Activated CD8-positive, alpha-beta T cell treated with anti-CD3 and anti-CD28 coated beads, Interleukin-2, amount 10 ng/mL, durations not matched to agents 7 days and 5 days (primary cell): ENCODE measurements at places on chromosomes 4 and X. TPM values are rescaled to one million over a fixed set of nuclear protein-coding genes. Genes with fewer than 3 reads are reported as not detected.

The FRAS1 gene
- not detected for total RNA-seq

The CXCL10 gene
- not detected for total RNA-seq

The FDCSP gene
- total RNA-seq, result not detected

The JCHAIN gene
- not detected for total RNA-seq

The ADH4 gene
- total RNA-seq, result not detected

The DGAT2L6 gene
- total RNA-seq, result not detected

The CORIN gene
- not detected for total RNA-seq

The EXOC1L gene
- not detected for total RNA-seq

The PNMA6E gene
- not detected for total RNA-seq

GRCh38 chr4:111214371-111214770 is 591.5 kb upstream of the PITX2 start:
- no peak for DNase-seq

DNA sequence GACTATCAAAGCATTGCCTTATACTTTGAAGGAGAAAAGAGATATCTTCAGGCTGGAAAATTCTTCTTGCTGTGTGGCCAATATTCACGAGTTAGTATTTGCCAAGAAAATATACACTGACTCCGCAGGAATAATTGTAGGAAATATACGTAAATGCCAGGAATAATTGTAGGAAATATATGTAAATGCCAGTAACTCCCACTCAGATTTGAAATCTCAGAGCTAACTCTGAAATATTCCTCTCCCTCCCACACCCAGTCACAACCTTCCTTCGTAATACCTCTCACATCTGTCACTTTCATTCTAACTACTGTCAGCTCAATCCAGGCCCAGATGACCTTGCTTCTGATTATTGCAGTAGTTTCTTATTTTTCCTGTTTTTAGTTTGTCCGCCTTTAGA is 73.5 kb downstream of the WDR19 start:
- no peak for DNase-seq

DNA sequence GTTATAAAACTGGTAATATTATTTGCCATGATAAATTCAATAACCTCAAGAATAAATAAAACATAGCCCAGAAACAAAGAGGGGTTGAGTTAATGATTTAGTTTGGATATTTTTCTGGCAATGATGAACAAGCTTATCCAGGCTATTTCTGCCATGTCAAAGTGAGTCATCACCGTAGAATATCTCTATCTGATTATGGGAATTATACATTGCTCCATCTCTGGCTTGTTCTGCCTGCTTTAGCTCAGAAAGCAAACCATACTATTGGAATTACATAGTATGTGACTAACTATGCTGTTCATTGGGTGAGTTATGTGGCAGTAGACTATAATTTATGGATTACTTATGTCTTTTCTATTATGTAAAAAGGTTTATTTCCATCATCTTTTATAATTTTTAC is 680.1 kb upstream of the AADAT start:
- DNase-seq, result no peak

DNA sequence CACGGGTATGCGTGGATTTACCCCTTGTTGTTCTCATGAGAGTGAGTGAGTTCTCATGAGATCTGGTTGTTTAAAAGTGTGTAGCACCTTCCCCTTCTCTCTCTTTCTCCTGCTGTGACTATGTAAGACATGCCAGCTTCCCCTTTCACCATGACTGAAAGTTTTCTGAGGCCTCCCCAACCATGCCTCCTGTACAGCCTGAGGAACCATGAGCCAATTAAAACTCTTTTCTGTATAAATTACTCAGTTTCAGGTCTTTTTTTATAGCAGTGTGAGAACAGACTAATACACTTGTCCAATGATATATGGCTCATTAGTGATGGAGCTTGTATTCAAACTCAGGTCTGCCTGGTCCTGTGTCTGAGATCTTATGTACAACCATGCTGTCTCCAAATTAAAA is 28.5 kb upstream of the RTL3 start:
- no peak for DNase-seq

GRCh38 chr4:152081024-152081423 is 320.2 kb upstream of the GATB start:
- no peak for DNase-seq

DNA sequence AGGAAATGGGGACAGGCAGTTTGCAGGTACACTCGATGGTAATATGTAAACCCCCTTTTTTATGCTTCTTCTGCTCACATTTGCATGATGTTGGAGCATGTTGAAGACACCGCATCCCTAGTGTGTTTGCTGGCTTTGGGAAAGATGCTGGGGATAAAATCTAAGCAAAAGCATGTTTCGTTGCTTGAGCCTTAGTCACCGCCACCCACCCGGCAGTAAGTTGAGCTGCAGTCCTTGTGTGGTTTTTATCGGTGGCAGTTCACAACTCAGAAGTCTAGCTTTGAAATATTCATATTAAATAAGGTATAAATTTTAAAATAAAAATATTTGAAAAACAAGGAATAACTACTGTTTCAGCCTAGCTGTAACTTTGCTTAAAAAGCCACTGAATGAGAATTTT is 21.7 kb upstream of the MND1 start:
- no peak for DNase-seq

- DNase-seq, result no peak
Measured at GRCh38 chr4:145170223-145170622, 10.2 kb downstream of the OTUD4 start.

- no peak for DNase-seq
Measured at GRCh38 chr4:84697615-84698201, 114.8 kb downstream of the CDS1 start.

DNA sequence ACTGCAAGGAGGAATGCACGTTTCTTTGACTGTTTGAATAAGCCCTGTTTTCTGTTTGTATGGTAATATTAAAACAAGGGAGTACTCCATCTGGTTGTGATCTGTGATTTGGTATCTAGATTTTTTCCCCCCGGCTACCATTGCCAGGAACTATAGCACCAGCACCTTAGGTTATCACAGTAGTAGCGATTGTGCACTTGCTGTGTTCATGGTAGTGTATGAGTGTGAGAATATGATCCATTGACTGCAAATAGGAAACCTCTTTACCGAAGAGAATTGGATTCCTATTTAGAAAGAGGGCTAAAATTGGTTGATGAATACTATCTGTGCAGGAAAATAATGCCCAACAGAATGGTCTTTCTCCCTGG is 69.9 kb downstream of the LARP7 start:
- DNase-seq, result no peak

- no peak for DNase-seq
Measured at GRCh38 chrX:53330331-53330730, 48.9 kb upstream of the IQSEC2 start.

- no peak for DNase-seq
Measured at GRCh38 chr4:35771571-35771970, 472.7 kb downstream of the ARAP2 start.

- no peak for DNase-seq
Measured at GRCh38 chr4:159052315-159052714, 50.6 kb upstream of the RAPGEF2 start.

- DNase-seq, result no peak
Measured at GRCh38 chrX:150316564-150316963, 46.6 kb upstream of the MAMLD1 start.

DNA sequence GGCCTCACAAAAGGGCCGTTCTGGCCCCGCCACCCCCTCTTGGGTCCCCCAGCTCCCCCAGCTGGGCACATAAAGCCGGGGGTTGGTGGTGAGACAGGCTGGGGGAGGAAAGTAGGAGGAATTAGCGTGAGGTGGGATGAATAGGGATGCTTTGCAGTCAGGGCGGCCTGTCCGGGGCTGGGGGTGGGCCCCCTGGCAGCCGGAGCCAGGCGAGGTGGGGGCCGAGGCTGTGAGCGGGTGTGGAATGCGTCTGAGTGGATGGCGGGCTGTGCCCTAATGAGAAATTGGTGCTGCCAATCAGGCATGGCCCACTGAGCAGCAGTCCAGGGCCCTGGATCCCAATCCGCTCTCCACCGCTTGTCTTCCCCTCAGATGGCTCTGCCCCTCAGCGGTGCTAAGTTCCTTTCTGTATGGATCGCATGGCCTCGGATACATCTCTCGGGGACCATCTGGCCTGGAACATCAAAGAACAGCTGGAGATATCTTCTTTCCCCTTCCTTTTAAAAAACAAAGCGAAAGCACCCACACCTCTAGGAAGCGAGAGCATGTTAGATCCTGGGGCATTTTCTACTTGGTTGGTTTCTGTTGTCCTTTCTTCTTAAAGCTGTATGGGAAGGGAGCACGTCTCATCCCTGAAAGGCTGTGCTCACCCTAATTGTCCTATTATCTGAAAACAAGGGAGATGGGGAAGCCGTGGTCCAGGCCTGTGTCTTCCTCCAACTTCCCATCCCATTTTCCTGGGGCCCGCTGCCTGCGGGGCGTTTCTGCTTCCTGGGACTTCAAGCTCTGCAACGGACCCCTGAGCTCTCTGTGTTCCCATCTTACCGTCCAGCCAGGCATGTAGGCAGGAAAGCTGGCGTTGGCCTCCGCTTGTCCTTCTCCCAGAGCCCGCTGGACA is 106.9 kb downstream of the SORCS2 start:
- DNase-seq, result no peak

DNA sequence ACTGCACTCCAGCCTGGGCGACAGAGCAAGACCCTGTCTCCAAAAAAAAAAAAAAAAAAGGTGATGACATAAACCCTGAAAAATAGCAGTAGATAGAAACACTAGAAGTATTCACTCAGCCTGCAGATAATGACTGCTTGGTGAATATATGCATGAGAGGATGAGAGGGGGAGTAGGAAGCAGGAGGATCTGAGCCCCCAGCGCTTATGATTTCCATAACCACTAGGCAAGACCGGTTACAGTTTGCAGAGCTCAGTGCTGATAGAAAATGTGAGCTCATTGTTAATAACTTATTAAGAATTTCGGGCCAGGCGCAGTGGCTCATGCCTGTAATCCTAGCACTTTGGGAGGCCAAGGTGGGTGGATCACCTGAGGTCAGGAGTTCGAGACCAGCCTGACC is 40.8 kb upstream of the SLC34A2 start:
- no peak for DNase-seq

- no peak for DNase-seq
Measured at GRCh38 chr4:138951764-138952163, 63.8 kb upstream of the NOCT start.

GRCh38 chrX:41084893-41085511 is at the start of gene USP9X:
Gene USP9X (plus strand): TSS chrX:41085445. CDS start chrX:41123629, 38,184 bp downstream.
- DNase-seq, result peak; percentile 85

- no peak for DNase-seq
Measured at GRCh38 chrX:118189000-118189399, 72.4 kb upstream of the KLHL13 start.
